NCI-H1417 (cell line): ENCODE measurements at places on chromosomes 13 and 19.

GRCh38 chr19:49042177-49042576 is 1.5 kb upstream of the CGB5 start:
- no peak for DNase-seq

- DNase-seq, result peak; percentile 10
Measured at GRCh38 chr13:79874396-79875360, 393.7 kb downstream of the NDFIP2 start.

GRCh38 chr13:110706570-110707372 is 855 bp upstream of the CARS2 start:
- DNase-seq, result no peak

DNA sequence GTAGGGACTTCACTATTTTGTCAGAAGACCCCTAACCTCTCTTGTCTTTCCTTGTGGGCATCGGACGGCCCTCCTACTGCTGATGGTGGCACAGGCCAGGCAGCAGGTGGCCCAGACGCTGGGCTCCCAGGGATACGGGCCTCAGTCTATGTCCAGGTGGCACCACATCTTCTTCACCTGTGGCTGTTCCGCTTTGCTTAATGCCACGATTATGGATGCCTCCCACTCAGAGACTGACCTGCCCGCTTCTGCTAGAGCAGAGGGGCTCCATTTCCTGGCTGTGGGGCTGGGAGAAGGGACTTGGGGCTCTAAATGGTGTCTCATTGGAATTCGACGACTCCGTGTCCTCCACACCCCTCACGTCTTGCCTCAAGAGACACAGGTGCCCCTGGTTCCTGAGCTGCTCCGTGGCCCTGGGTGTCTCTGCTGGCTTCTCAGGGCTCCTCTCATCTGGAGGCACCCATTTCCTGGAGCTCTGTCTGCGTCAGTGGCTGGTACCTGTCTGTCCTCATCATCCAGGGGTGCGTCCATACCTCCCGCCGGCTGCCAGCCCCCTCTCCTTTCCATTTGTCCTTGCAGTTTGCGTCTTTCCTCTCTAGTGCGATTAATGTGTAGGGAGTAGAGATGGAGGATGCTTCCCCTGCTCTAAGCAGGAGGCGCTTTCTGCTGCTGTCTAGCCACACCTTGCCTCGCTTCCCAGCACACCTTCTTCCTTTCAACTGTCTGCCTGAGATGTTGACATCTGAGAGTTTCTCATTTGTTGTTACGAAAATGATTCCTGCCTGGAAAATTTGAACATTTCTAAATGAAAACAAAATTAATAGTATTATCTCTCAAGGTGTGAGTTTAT is 63.4 kb downstream of the TEX29 start:
- DNase-seq, result peak; percentile 13

DNA sequence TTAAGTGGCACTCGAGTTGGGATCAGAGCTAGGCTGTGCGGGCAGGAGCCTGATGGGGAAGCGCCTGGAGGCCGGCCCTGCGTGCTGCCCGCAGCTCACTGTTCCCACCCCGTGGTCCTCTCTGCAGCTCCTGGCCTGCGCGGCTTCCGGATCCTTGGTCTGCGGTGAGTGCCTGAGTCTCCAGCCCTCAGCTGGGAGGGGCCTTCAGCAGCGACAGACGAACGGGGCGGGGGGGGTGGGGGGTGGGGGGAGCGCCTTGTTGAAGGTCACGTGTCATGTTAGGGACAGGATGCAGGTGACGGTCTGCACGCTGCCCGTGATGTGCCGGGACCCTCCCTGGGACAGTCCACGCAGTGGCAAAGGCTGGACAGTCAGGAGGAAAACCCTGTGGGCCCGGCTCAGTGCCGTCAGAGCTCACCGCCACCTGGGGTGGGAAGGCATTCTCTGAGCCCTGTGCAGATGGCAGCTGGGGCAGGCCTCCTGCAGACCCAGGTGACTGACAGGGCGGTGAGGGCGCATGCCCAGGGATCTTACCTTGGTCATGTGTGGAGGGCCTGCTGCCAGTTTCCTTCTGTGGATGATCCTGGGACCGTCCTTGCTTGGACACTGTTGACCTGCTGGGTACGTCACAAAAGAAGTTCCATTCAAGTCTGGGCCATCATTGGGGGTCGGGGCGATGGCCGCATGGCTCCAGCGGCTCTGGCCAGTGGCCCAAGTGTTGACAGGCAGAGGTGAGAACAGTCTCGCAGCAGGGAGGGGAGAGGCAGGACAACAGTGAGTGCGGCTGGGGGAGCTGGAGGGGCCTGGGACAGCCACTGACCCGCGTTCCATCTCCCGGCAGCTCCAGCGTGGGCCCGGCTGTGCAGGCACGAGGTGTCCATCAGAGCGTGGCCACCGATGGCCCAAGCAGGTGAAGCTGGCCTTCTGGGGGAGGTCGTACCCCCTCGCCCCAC is 4.3 kb downstream of the NDUFS7 start:
- no peak for DNase-seq

- peak; percentile 76 for DNase-seq
Measured at GRCh38 chr13:32019612-32020233, 11.9 kb upstream of the FRY start.

GRCh38 chr13:114177245-114178010 is 1.6 kb upstream of the CFAP97D2 start:
- no peak for DNase-seq

DNA sequence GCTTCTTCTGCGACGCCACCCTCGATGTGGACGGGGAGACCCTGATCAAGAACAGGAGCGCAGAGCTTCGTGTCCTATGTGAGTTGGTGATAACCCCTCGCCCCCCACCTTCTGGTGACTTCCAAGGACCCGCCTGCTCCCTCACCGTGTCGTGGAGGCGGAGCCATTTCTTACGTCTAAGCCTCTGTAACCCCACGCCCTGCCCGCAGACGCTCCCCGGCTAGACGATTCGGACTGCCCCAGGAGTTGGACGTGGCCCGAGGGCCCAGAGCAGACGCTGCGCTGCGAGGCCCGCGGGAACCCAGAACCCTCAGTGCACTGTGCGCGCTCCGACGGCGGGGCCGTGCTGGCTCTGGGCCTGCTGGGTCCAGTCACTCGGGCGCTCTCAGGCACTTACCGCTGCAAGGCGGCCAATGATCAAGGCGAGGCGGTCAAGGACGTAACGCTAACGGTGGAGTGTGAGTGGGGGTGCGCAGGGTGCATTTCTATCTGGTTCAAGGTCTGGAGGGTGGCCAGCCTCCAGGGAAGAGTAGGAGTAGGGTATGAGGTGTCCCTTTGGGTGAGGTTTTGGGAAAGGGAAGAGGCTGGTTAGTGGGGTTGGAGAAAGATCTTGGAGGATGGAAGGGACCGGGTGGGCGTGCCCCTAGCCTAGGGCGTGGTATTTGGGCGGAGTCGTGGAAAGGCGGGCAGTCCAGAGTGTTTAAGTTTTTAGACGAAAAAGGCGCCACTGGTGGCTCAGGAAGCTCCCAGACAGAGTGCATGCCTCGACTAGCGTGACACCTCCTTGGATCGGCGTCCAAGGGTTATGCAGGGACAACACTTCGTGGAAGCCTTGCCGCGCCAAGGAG is 3.3 kb downstream of the ICAM5 start:
- no peak for DNase-seq

DNA sequence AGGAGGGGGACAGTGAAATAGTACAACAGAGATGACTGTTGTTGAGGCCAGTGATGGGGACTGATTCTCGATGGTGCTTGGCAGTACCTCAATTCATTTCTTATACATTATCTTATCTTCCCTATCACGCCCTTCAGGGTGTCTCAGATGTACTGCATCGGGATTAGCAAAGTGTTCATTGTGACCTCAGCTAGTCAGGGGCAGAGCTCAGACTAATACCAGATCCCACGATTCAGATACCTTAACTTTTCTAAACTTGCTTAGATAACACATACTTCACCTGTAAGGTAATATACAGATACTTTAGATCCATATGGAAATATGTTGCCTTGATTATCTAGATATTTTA is 720.6 kb downstream of the EFNB2 start:
- no peak for DNase-seq

GRCh38 chr19:485583-486236 is 10.6 kb upstream of the MADCAM1 start:
- DNase-seq, result peak; percentile 95

DNA sequence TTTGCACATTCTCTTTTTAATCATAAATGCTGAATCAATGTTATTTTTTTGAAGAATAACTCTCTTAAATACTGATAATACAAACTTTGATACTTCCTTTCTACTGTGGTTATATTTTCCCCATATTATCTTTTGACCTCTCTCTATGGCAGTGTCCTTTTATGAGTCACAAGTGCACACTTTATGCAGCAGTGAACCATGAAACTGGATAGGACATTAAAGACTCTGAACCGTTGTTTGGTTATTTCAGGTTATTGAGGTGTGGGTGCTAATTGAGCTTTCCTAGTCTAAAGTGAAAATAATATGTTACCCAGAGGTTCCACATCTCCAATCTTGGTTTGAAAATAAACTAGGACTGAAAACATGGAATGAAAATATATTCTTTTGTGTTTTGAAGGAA is 71.4 kb downstream of the DGKH start:
- peak; percentile 48 for DNase-seq

DNA sequence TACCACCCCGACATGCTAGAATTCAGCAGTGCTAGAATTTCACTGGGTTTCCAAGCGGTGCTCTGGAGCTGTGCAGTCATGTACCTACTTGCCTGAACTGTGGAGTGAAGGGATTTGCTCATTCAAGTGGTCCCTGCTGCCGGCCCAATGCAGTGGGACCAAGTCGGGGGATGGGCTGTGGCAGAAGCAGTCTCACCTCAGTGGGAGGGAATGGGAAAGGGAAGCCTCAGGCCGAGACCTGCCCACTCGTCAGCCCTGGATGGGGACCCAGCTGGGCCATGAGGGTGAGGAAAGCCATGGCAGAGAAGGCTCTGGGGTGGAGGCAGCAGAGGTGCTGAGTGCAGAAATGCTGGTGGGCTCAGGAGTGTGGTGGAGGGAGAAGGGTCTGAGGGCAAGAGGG is 14.9 kb downstream of the KLHL26 start:
- no peak for DNase-seq

GRCh38 chr19:47514151-47514868 is 553 bp downstream of the NAPA start:
- DNase-seq, result peak; percentile 16

DNA sequence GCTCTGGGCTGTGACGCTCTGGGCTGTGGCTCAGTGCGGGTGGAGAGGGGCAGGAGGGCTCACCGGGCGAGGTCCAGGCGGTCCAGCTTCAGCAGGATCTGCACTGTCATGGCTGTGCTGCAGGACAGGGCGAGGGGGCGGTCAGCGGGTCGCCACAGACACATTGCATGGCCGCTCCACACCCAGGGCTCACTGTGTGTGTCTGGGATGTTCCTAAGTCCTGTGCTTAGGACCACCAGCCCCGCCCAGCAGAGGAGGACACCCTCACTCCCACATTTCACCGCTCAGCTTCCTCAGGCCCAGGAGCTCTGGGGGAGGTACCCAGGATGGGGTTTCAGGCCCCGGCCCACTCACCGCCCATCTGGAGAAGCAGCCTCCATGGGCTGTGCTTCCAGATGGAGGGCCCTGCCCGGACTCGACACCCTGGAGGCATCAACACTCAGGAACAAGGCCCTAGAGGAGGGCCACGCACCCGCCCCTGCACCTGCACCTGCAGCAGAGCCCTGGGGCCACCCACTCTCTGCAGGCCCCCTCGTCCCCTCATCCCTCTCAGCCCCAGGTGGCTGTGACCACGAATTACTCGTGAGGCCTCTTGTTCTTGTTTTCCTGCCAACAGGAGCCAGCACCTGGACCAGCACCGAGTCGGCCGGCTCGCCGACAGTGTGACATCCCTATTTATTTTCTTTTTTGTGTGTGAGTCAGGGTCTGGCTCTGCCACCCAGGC is 9.7 kb upstream of the CERS1 start:
- no peak for DNase-seq

DNA sequence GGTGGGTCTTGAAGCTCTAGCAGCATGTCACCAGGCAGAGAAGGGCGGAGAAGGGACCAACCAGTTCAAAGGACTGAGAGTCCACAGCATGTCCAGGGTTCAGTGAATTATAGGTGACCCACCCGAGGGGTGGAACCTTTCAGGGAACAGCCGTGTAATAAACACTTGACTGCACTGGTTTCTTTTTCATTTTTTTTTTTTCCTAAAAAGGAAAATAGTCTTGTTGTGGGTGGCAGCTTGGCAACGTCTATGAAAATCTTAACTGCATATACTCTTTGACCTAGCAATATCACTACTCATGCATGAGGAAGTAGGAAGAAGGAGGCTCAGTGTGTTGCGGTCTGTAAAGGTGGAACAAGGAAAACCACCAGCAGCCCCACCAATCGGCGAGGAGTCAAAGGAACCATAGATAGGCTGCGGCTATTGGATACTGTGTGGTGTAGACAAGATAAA is 13.0 kb upstream of the MYH14 start:
- no peak for DNase-seq

DNA sequence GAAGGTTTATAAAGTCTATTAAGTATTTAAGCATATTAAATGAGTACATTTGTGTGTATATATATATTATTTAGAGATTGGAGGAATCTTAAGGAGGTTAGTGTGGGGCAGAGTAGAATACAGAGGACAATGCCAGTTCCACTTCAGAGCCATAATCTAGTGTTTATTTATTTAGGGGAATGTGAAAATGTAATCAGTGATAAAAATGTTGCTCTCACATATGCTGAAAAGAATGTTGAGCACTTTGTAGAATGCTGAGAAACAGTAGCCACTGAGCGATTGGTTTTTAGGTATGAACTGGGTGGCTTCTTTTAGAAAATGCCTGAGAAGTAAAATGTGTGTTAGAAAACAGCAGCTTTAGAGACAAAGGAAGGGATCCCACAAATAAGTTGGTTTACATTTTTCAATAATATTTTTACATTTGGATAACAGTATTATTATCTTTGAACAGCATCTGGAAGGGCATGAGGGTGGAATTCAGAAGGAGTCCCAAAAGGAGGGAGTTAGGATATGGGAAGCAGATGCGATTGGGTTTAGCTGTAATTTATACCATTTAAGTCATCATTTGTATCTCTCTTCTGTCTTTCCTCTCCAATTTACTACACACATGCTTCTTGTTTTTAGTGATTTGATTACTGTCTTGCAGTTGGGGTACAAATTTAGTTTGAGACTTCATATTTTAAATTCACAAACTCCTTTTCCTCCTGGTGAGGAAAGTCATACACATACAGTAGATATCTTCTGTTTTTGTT is 68.6 kb downstream of the NDFIP2 start:
- peak; percentile 43 for DNase-seq

DNA sequence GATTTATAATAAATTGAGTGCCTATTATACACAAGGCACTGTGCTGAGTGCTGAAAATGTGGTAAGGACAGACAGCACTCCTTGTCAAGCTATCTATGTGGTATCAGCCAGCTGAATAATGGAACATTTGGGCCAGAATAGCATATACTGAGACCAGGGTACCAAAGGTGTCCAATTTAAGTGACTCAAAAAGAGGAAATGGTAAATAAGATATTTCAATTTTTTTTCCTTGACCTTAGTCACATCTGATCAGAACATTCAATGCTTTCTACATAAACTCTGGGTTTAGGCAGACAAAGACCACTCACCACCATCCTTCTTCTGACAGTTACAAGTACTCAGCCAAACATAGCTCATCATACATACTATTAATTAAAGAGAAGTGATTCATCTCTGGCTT is 43.2 kb downstream of the RCBTB2 start:
- DNase-seq, result no peak

- no peak for DNase-seq
Measured at GRCh38 chr19:19749117-19749907, 16.4 kb upstream of the ZNF14 start.

GRCh38 chr13:114115191-114115671 is 17.2 kb downstream of the RASA3 start:
- DNase-seq, result no peak
